ENCODE measurements at places on chromosomes 16 and 17.

- no peak for ATAC-seq
Measured at GRCh38 chr17:12406623-12407215, 259.0 kb upstream of the MYOCD start.

DNA sequence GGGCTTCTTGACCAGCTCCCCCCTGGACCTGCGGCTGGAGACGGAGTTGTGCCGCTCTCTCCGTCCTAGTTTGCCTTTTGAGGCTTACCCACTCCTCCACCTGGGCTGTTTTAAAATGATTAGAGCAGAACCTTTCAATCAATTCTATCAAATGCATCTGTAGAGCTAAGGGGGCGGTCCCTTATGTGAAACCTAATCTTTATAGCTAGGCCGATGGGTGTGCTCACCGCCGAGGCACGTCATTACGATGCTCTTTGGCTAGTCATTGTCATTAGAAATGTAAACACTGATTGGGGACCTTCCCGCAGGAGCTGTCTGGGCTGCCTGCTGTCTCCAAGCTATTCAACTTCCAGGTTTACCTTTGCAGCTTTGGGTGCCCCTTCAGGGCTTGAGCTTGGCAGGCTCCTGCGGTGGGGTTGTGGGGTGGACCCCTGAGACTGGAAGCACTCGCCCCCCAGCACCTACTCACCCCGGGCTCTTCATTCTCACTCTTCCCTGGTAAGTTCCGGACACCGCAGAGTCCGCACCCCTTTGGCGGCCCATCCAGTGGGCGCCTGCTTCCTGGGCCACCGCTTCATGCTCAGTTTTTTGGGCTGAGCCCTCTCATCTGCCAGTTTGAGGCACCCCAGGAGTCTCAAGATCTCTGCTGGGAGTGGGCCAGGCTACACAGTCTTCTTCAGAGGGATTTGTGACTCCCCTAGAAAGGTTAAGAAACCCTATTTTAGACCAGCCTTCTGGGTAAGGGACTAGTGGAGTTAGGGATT, 20.9 kb upstream of the IL17C start:
- no peak for ATAC-seq

DNA sequence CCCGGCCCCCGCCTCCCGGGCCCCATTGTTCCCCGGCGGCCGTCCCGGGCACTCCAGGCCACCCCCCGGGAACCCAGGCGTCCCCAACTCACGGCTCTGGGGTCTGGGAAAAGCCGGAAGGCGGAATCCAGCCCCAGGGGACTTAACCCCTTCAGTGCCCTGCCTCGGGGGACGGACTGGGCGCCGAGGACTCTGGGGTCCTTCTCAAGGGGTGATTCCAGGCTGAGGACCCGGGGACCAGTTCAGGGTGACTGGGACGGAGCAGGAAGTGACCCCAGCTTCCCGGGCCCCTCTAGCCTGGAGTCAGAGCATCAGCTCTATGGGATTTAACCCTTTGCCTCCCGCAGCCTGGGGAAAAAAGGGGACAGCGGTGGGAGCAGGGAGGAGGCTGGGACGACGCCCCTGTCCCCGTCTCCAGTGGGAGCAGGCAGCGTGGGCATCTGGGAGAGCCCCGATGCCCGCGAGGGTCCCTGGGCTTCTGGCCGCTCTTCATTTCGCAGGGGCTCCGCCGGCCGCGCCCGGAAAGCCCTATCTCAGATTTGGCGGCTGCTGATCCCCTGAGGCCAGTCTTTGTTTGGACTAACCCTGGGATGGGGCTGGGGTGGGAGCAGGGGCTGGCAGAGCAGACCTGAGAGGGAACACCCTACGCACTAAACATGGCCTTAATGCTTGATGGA, at the start of gene ZNF629:
ZNF629 (minus strand) TSS at position 270 of the 677 bp plus-strand sequence. CDS start 2,723 bp downstream, outside the sequence.
- peak; percentile 83 for ATAC-seq

DNA sequence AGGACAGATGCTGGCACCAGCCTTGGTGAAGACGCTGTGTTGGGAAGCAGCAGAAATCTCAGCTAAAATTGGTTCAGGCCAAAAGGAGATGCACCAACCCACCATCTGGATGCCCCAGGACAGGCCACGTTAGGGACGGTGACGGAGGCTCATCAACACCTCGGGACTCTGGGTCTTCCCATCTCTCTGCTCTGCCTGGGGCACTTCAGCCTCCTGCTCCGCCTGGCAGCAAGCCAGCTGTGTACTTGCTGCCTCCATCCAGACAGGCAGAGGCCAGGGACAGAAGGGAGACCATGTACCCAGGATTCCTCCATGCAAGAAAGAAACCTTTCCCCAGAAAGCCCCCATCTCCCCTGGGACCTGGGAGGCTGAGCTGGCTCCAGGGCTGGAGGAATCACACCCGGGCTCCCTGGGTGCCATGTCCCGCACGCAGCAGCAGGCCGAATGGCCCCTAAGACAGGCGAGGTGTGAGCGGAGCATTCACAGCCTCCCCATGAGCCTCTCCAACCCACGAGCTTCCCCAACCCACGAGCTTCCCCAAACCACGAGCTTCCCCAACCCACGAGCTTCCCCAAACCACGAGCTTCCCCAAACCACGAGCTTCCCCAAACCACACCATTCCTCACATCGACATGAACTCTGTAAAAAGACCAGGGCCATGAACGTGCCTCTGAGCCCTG, 274.5 kb downstream of the C16orf95 start:
- ATAC-seq: no peak

GRCh38 chr16:48916566-48916965, 306.6 kb upstream of the N4BP1 start:
- ATAC-seq: no peak

DNA sequence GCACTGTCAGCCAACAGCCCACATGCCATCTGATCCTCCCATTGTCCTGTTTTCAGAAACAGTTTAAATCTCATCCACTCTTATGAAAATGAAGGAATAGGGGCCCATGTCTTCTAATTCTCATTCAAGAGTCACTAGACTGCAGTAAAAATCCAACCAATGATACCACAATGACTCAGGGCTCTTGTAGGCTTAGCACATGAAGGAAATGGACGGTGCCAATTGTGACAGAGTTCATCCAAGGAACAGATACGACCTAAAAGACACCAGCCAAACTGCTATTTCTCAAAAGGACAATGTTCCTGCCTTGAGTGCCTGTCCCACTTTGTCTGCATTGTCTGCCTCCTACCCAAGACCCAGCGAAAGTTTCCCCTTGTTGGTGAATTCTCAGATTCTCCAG, 204.8 kb upstream of the COX10 start:
- ATAC-seq: no peak

DNA sequence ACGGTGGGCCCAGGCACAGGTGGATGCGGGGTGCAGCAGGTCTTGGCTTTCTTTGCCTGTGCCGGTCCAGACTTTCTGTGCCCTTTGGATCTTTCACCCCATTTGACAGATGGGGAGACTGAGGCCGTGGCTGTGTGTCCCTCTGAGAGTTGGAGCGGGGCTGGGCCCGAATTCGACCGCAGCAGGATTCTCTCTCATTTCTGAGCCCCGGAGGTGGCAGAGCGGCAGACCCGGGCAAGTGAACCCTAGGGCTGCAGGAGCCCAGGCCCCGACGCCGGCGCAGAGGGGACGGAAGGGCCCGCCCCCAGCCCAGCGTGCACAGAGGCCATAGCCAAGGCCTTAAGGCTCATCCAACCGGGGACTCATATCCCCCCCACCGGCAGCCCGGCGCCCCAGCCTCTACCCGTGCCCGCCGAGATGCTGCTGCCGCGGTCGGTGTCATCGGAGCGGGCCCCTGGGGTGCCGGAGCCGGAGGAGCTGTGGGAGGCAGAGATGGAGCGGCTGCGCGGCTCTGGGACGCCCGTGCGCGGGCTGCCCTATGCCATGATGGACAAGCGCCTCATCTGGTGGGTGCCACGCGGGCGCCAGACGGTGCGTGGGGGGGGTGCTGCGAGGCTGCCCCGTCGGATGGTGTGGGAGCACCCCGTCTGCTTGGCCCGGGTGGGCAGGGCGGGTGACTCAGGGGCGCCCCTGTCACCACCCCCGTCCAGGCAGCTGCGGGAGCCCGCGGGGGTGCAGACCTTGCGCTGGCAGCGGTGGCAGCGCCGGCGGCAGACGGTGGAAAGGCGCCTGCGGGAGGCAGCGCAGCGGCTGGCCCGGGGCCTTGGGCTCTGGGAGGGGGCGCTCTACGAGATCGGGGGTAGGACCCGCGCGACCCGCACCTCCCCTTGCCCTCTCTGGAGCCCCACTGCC, 857 bp downstream of the TMC8 start:
- ATAC-seq: peak; percentile 25

- no peak for ATAC-seq
Measured at GRCh38 chr17:15143524-15143923, 121.6 kb downstream of the PMP22 start.

DNA sequence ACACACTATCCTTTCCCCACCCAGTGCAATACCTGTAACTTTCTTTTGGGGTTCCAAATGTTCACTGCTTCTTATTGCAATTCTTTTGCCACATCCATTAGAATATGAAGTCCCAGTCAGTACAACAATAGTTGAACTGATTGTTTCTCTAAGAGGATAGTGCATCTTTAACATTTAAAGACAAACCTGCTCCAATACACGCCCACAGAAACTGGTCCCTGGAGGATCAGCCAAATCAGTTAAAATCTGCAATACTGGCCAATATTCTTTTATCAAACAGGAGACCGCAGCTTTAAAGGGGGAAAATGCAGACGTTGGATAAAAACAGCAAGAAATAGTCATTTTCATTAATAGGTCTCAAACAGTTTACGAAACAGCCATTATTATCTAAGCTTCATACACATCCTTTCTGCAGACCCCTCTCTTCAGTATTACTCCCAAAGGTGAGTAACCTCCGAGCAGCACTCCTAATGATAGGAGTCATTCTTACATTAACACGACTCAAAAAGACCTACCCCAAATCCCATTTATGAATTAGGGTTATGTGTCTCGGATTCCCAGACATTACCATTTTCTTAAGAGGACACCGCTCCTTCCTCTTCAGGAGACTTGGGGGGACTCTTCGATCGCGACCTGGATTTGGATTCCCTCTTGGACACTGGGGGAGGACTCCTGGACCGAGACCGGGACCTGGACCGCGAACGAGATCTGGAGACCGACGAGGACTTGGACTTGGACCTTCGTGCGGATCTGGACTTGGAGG, 1.4 kb downstream of the SRSF2 start:
- no peak for ATAC-seq

Measured in SK-N-SH treated with all-trans-retinoic acid at 6 μM for 48 hours (cell line).